ENCODE measurements at places on chromosomes 11 and 22.
A peak's percentile ranks its signal among the peaks of the same experiment; 100 is the strongest.

DNA sequence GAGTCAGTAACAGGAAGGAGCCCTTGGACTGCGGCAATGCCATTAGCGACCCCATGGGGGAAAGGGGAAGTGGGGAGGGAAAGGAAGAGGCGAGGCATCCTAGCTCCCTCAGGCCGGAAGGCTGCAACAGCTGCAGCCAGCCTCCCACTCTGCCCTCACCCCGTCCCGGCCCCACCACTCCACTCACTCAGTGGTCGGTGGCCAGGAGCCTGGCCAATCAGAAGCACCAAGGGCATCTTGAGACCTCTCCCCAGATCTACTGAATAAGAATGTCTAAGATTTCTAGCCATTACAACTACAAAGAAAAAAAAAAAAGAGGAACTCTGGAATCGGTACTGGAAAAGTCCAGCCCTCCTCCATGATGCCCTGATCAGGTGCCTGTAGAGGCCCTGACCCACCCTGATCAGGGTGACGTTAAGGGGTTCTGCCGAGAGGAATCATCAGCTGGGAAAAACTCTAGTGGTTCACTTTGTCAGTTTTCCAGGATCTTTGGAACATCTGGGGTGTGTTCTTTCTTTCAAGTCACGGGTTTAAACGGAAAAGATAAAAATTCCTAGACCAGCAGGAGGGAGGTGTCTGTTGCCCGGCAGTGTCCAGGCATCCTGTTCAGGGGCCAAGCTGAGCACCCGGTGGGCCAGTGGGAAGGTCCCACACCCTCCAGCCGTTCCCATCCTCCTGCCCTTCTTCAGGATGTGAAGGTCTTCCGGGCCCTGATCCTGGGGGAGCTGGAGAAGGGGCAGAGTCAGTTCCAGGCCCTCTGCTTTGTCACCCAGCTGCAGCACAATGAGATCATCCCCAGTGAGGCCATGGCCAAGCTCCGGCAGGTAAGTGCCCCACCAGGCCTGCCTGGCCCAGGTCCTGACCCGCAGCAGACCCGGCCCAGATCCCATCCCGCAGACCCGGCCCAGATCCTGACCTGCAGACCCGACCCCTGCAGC, 14.4 kb downstream of the OAF start:
- no peak for DNase-seq

DNA sequence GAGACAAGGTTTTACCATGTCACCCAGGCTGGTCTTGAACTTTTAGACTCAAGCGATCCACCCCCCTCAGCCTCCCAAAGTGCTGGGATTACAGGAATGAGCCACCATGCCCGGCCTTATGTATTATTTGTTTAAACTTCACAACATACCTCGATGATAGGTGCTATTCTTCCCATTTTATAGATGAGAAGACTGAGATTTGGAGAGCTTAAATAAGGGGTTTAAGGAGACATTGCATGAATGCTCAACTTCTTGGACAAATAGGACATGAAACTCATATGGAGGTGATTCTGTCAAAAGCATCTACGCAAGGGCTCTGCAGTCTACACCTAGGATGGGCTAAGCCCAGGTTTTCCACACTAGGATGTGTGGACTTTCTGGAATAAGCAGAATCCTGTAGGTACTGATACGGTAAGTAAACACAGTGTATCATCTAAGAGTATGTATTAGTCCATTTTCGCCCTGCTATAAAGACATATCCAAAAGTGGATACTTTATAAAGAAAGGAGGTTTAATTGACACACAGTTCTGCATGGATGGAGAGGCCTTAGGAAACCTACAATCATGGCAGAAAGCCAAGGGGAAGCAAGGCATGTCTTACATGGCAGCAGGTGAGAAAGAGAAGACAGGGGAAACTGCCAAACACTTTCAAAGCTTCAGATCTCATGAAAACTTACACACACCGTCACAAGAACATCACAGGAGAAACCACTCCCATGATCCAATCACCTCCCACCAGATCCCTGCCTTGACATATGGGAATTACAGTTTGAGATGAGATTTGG, 62.8 kb upstream of the CAPRIN1 start:
- DNase-seq: no peak

GRCh38 chr11:93591247-93591898, 48.2 kb upstream of the SMCO4 start:
- no peak for DNase-seq

GRCh38 chr22:20981787-20982562, at the start of gene LZTR1:
LZTR1 (plus strand) TSS chr22:20982297; CDS start chr22:20982372, 75 bp downstream.
- DNase-seq: peak; percentile 92

- no peak for DNase-seq
Observed at GRCh38 chr11:120911943-120912342, 112.0 kb upstream of the TBCEL start.

DNA sequence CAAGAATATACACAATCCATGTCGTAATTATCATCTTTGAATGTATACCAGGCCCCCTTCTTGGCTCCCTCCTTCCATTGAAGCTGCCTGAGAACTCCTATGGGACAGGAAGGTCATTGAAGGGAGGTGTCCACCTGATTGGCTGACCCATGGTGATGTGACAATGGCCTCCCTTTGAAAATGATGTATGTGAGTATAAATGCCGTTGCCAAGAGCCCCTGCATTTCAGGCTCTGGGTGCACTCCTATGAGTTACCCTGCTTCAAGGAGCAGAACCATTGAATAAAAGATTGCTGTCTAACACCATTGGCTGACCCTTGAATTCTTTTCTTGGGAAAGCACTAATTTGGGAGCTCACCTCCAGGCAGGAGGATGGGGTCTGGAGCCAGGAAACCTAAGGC, at the start of gene SPATA19:
Gene SPATA19, minus strand, starts transcription at position 101 of the 400 bp plus-strand sequence. Its CDS starts 67 bp downstream, at position 34.
- DNase-seq: no peak

GRCh38 chr11:93073026-93073425, 103.6 kb downstream of the MTNR1B start:
- DNase-seq: no peak

DNA sequence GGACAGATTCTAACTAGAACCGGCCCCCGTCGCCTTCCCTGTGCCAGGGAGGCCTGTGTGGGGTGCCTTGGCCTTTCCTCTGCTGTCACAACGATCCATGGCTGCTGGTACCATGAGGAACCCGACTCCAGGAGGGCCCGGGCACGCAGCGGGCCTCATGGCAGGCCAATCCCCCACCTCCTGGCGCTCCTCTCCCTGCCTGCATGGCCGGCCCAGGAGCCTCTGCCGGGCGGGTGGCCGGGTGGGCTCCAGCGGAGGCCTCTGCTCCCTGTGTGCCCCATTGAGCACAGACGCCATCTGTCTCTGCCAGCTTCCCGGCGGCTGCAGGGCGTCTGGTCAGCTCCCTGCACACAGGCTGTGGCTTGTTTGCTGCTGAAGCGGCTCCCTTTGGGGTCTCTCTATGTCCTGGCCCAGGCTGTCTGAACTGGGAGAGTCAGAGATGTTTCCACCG, 86.5 kb downstream of the MYEOV start:
- no peak for DNase-seq

DNA sequence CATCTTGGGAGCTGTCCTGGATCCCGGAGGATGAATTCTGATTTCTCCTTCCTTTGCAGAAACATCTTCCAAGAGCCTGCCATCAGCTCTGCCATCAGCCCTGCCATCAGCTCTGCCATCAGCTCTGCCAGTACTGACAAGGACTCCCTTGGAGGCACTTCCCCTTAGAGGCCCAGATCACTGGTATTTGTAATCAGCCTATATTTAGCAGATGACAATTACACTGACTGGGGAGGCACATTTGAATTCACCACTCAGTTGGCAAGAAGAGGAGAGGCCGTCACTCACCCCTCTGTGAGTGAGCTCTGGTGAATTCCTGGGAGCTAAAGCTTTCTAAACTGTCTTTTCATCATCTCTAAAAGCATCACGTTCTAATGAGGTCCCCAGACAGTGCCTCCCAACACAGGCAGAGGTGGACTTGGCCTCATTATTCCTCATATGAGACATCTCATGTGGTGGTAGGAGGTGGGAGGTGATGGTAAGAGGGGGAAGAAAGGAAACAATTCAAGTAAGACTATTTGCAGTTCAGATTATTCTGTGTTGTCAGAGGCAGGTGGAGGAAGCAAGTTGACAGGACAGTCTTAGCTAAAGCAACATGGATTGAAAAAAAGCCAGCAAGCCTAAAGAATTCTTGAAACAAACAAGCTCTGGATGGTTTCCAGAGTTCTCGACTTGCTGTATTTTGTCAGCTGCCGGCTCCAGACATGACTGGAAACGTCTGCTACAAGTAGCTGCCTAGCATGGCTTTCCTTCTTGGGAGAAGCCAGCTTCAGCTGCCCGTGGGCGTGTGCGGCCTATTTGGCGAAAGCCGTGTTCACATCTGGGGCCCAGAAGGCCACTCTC, 771.7 kb downstream of the TBC1D22A start:
- no peak for DNase-seq

DNA sequence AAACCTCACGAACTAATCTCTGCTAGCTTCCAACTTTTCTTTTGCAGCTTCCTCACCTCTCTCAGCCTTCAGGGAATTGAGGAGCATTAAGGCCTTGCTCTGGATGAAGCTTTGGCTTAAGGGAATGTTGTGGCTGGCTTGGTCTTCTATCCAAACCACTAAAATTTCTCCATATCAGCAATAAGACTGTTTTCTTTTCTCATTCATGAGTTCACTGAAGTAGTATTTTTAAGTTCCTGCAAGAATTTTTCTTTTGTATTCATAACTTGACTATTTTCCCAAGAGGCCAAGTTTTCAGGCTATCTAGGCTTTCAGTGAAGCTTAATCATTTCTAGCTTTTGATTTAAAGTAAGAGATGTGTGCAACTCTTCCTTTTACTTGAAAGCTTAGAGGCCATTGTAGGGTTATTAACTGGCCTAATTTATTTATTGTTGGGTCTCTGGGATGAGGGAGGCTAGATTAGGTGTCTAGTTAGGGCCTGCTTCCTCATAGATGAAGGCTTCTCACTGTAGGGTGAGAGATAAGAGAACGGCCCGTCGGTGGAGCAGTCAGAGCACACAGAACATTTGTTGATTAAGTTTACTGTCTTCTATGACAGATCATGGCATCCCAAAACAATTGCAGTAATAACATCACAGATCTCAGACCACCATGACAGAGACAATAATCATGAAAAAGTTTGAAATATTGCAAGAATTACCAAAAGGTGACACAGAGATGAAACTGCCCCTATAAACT, 33.2 kb downstream of the CSF2RB start:
- no peak for DNase-seq

DNA sequence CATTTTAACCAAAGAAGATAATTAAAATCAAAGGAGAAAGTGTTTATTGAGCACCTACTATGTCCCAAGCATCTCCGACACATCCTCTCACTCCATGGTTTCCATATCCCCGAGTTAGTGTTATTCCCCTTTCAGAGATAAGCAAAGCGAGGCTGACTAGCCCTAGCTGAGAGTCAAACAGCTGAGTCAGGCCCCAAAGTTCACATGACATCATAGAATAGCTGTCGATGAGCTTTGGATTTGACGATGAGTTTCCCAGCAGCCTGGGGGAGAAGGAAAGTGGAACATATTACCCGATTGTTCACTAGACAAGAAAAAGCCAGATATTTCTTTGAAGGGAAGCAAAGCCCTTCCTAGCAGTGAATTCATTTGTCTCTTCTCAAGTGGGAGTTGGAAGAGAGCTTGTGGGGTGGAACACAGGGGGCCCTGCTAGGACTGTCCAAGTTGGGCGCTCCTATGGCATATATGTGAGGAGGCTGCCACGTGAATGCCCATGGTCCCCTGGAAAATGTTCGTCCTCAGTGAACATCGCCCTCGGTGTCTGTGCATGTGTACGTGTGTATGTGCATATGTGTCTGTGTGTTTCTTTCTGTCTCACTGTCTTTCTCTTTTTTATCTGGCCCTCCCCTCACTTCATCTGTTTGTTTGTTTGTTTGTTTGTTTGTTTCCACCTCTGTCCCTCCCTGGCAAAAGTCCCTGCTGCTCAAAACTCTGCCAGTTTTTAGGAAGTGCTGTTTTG, 493 bp upstream of the CYTH4 start:
- no peak for DNase-seq

DNA sequence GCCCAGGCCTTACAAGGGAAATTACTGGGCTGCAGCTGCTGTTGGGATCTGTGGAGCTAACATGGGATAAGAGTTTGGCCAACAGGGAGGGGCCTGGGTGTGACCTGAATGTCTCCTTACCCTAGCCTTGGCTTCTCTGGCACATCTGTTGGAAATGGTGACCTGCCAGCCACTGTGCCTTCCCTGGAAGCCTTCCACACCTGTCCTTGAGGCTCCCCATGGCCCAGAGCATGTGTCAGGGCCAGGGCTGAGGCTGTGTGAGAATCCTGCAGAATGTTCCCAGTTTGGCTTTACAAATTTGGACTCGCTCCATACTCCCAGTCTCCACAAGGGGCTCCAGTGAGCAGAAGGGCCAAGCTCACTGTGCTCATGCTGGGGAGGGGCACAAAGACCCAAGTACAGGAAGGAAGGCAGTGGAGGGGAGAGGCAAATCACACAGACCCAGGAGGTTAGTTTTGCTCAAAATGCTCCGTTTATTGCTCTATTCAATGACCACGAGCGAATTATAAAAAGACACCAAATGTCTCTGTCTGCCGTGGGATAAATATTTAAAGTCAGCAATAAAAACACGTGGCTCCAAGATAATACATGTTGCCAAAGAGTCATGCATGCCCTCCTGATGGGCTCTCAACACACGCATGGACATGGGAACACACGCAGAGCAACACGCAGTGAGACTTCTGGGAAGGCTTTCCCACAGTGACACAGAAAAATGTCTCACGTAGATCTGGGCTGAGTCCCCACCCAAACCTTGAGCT, 1.7 kb upstream of the IGSF22 start:
- DNase-seq: no peak

DNA sequence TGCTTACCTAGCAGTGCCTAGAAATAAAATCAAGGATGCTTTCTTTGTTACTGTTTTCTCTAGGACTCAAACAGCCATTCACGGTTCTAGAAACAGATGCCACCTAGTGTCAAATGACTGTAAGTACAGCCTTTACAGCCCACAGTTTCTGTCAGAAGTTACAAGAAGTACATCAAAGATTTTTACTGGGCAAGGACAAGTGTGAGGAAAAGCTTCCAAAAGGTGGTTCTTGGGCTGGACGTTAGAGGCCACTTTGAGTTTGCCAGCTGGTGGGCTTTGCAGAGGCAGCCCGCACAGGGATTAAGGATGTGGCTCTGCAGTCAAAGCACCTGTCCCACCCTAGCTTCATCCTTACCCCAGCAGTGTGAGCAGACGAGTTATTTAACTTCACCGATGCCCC, 6.9 kb downstream of the KMT5B start:
- no peak for DNase-seq

- peak; percentile 21 for DNase-seq
Observed at GRCh38 chr11:44255406-44256071, 54.4 kb downstream of the ALX4 start.

- DNase-seq: peak; percentile 40
Observed at GRCh38 chr22:48234011-48234410, 1471.6 kb downstream of the TBC1D22A start.

All from osteocyte (in vitro differentiated cells).